Bone marrow (tissue), 2 donors: ENCODE measurements at places on chromosomes 7 and 10.

GRCh38 chr7:142685877-142686508, 63.3 kb upstream of the PRSS1 start:
- no peak for DNase-seq

GRCh38 chr7:54632696-54633095, 90.5 kb downstream of the VSTM2A start:
- DNase-seq: no peak

DNA sequence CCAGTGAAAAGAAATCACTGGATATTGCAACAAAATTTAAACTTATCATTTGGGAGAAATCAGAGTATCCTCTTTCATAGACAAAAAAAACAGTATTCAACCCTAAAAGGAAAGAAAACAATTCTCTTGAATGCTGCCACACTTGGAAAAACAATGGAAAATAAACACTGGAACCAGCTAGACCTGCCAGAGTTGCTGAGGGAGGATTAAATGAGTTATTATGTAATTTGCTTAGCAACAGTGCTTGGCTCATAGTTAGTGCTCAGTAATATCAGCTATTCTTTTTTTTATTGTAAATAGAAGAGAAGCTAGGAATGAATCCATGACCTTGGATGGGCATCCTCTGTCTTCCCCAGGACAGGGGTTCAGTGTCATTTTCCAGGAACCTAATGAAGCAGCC, 11.0 kb upstream of the ZNF273 start:
- DNase-seq: no peak

- no peak for DNase-seq
Observed at GRCh38 chr10:131729361-131729760, 171.4 kb upstream of the PPP2R2D start.

- no peak for DNase-seq
Observed at GRCh38 chr10:11397077-11397965, 214.1 kb downstream of the USP6NL start.

GRCh38 chr10:3803927-3804741, 19.1 kb upstream of the KLF6 start:
- DNase-seq: peak; percentile 82

GRCh38 chr7:155531681-155532080, 14.7 kb downstream of the CNPY1 start:
- DNase-seq: no peak

DNA sequence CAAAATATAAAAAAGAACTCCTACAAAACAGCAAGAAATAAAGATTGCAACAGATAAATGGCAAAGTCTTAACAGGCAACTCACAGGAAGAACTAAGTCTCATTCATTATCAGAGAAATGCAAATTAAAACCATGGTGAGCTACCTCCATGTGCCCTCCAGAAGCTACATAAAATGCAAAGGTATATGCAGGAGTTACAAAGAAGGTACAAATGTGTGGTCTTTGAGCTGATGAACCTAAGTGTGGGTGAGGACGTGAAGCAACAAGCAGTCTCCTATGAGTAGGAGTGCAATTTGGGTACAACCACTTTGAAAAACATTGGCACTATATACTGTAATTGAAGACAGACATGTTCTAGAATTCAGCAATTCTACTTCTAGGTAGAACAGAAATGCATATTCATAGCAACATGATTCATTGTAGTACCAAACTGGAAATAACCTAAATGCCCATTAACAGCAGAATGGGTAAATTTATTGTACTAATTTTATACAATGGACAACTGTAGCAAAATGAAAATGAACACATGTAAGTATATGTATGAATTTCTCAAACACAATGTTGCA, 61.6 kb upstream of the KCNMA1 start:
- DNase-seq: no peak

GRCh38 chr7:89607792-89608191, 546.5 kb upstream of the STEAP1 start:
- no peak for DNase-seq

GRCh38 chr7:21103426-21104123, 316.9 kb upstream of the SP8 start:
- DNase-seq: no peak

DNA sequence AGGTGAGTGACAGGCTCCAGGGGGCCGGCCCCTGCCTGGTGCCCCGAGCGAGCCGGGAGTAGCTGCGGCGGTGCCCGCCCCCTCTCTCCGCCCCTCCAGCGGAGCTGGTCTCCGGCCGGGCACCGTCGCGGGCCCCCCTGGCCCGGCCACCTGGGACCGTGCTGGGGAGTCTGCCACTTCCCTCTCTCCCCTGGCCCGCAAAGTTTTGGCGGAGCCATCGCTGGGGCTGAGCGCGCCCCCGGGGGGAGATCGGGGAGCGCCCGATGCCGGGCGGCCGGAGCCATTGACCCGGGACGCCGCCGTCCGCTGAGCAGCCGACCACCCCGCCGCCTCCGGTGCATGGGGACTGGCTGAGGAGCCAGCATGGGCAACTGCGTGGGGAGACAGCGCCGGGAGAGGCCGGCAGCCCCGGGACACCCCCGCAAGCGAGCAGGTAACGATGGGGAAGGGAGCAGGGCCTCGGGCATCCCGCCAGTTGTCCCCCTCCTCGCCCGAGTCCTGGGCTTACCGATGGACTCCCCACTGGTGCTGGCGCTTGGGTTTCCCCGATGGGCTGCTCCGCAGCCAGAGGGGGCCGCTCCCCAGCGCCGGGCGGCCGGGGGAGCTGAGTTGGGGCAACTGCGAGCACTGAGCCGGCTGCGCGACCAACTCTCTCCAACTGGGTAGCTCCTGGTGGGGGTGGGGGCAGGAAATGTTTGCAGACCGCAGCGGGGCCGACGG, at the start of gene UBTD1:
UBTD1 (plus strand) TSS at position 84 of the 720 bp plus-strand sequence; CDS start at position 364, 280 bp downstream.
- DNase-seq: peak; percentile 58

DNA sequence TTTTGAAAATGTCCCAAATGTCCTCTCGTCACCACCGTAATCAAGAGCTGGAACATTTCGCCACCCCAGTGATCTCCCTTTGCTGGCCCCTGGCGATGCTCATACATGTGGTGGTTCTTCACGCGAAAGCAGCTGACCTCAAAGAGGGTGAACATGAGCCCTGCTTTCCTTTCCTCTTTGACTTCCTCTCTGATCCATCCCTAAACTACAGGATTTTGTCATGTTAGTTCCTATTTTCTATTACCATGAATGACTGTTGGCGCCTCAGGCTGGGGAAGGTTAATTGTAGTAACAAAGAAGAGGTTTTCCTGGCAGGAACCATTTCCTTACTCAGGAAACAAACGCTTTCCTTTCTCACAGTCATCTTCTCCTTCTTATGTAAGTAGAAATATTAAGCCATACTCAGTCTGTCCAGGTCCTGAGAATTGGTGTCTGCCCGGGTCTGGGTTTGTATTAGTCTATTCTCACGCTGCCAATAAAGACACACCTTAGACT, 114.5 kb downstream of the INSYN2A start:
- DNase-seq: no peak

DNA sequence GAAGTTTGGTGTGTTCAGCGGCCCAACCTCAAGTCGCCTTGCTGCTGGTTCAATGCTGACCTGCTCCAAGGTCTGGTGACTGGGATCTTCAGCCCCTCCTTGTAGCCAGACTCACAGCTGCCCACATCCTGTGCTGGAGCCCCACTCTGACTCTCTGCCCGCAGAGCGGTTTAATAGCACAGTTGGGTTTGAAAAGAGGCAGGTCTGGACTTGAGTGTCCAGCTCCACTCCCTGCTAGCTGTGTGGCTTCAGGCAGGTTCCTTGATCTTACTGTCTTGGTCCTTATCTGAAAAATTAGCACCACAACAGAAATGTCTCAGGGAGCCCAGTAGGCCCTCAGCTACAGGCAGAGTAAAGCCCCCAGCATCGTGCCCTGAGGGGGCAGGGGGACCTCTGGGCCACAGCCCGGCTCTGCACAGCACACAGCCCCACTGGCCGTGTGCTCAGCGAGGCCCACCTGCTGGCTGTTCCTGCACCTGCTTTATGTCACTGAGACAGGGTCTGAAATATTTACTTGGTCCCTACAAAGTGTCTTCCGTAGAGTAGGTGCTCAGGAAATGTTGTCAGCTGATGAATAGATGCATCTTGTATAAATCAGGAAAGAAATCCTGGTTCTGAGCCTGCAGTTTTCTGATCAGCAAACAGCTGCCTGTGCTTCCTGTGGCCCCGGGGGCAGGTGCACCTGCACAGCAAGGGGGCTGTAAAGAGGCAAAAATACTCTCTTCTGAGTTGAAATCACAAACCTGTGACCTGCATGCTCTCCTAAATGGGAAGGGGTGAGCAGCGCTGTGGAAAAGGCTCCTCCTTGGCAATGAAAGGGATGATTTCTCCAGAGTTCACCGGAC, 155.5 kb downstream of the SVIL start:
- DNase-seq: no peak

DNA sequence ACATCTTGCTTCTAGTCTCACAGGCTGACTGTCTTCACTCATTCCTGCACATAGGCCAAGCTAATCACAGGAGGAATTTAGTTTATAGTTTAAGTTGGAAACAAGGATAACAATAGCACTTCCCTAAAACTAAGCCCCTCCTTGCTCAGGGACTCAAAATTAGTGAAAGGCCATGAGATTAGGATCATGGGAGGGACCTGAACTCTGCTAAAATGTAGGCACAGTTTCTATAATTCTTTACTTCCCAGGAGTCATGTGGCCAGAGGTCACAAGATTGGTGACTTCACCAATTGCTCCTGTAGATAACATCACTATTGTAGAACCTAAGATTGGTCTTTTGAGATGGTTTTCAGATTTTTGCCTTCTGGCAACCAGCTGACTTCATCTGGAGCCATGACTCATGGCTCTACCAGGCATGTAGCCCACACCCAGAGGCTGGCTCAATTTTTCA, 14.8 kb upstream of the UPP1 start:
- DNase-seq: no peak

GRCh38 chr10:10165415-10165814, 852.3 kb upstream of the CELF2 start:
- DNase-seq: no peak

GRCh38 chr7:73834626-73835191, 3.9 kb downstream of the CLDN4 start:
- no peak for DNase-seq

DNA sequence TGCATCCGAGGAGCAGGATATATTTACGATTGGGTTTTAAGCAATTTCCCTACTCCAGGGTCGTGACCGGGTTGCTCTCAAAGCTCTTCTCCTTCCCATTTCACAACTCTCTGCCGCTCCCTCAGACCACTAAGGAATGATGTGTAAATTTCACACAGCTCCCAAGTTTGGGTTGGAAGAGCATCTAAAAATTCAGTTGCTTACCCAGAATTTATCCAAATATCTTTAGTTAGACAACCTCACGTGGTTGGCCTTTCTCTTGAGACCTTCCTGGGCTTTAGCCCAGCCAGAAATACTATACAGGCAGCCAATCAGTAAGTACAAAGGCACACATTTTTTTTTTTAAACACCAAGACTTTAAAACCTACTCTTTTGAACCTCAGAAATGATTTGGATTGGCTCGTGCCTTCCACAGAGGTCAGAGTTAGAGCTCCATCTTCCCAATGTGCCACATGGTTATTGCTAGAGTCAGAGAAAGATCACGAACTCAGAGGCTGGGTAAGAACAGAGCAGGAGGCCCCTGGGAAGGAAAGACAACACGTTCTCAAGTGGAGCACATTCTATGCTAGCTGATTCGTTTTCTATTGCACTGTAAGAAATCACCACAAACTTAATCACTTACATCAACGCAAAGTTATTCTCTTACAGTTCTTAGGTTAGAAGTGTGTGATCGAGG, 335.4 kb upstream of the MGMT start:
- no peak for DNase-seq

GRCh38 chr10:29106287-29106686, 182.6 kb upstream of the LYZL1 start:
- DNase-seq: no peak

GRCh38 chr7:147570390-147570789, 1020.2 kb upstream of the C7orf33 start:
- no peak for DNase-seq

DNA sequence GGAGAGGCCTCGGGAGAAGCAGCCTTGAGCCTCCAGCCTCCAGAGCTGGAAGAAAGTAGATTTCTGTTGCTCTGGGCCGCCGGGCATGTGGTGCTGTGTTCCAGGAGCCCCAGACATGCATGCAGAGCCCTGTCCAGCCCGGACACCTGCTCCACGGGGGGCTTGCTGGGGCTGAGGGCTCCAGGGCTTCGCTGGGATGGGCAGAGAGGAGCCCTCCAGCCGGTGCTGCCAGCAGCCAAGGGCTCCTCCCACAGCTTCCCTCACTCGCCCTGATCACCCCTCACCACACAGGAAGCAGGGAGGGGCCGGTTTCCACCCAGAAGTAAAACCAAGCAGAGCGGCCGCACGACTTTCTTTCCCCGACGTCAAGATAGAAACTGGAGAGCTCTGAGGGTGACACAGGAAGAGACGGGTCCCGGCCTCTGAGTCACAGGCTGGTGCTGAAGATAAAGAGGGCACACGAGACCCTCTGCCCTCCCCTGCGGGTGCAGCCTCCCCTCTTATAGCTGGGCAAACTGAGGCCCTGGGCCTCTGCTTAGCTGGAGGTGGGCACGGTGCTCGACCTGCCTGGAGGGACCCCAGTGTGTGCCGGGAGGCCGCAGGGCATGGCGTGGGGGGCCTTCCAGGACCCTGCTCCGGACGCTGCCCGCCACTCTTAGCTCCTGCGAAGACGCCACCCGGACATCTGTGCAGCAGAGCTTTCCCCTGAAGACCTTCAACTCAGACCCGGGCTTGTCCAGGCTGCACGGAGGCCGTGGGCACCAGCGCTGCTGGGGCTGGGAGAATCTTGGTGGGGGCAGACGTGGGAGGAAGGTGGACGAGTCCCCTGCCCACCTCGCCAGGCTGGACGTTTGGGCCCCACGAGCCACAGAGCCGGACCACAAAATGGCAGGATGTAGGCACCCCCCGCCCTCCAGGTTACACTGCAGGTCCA, 31.1 kb downstream of the ADAP1 start:
- peak; percentile 98 for DNase-seq
